T-cell (primary cell): ENCODE measurements at places on chromosomes 13 and 19. TPM values are rescaled to one million over a fixed set of nuclear protein-coding genes. Genes with fewer than 3 reads are reported as not detected.
A peak's percentile ranks its signal among the peaks of the same experiment; 100 is the strongest.

DNA sequence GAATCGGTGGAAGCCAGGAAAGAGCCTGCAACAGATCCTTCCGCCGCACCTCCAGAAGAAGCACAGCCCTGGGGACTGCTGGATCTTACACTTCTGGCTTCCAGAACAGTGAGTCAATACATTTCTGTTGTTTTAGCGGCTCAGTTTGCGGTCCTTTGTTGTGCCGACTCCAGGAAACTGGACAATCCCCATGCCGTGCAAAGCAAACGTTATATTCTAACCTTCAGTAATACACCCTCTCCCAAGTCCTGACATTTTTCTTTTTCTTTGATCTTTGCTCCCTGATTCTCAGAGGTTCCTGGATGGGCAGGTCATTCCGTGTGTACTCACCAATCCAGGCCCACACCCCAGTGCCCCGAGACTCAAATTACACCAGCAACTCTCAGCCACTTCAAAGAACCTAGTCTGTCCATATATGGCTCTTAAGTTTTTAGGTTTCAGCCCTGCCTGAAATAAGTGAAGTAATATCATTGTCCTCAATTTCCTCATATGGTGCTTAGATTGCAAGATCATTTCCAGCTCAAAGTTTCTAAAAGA is 387.1 kb upstream of the SGCG start:
- DNase-seq, result no peak

GRCh38 chr19:28425046-28425931 is 787.7 kb downstream of the UQCRFS1 start:
- no peak for DNase-seq

- DNase-seq, result no peak
Measured at GRCh38 chr13:31649766-31650165, 89.6 kb upstream of the RXFP2 start.

GRCh38 chr13:25080773-25081172 is 15.2 kb upstream of the PABPC3 start:
- DNase-seq, result no peak

RNF113B gene
- not detected for total RNA-seq

- DNase-seq, result no peak
Measured at GRCh38 chr19:38597075-38597474, 20.7 kb downstream of the MAP4K1 start.

- DNase-seq, result no peak
Measured at GRCh38 chr19:7470540-7471305, 18.1 kb downstream of the PEX11G start.

- peak; percentile 91 for DNase-seq
Measured at GRCh38 chr19:49443366-49444099, 2.2 kb upstream of the SLC17A7 start.

- DNase-seq, result no peak
Measured at GRCh38 chr19:34994643-34995541, 5.2 kb upstream of the GRAMD1A start.

- DNase-seq, result no peak
Measured at GRCh38 chr13:95195146-95195545, 106.1 kb downstream of the ABCC4 start.

AXL gene
- total RNA-seq, result 0.70 TPM

DNA sequence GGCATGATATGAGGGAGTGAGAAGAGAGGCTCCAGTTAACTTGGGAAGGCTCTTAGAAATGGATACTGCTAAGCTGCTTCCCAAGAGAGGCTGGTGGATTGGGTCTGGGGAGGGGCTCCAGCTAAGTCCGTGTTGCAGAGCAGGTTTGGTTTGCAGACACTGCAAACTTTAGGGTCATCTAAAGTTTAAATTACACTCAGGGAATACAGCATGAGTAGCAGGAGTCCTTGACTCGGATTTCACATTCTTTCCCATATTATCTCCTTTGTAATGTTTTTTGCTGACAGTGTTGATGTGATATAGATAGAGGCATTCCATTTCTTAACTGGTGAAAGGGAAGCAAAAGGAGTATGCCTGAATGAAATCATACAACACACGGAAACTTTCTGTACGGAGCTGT is 31.9 kb downstream of the SGCG start:
- DNase-seq, result no peak

TJP3 gene
- 14.9 TPM for total RNA-seq

KLHL1 gene
- total RNA-seq, result not detected
